Lower lobe of right lung (tissue), 2 donors: ENCODE measurements at places on chromosomes 4 and X. TPM values are rescaled to one million over a fixed set of nuclear protein-coding genes. Genes with fewer than 3 reads are reported as not detected.

- DNase-seq = peak; percentile 41
Observed at GRCh38 chr4:752196-752861, 46.7 kb downstream of the PCGF3 start.

GRCh38 chrX:88378406-88378805, 368.6 kb upstream of the CPXCR1 start:
- DNase-seq = no peak

GRCh38 chr4:138576684-138577083, 334.5 kb upstream of the SLC7A11 start:
- DNase-seq = no peak

GRCh38 chr4:24578364-24578763, 6.0 kb downstream of the DHX15 start:
- DNase-seq = no peak

GRCh38 chr4:113404841-113405240, 355.4 kb downstream of the ANK2 start:
- DNase-seq = no peak

GRCh38 chrX:97882306-97882705, 998.6 kb downstream of the RPA4 start:
- no peak for DNase-seq

DNA sequence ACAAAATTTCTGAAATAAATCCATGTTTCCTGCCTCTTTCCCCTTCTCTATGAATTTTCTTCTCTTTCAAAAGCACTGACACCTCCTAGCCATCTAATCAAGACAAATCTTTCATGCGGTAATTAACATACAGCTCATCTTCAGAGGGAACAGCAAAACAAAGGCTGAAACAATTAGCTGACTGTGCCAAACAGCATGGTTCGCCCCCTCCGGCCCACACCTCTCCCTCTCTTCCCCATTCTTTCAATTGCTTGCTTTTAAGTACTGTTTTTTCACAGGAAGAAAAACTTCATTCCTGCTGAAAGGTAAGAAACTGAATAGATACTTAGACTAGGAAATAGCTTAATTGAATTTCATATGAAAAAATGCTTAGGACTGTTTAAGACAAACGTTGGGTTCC, 291.1 kb upstream of the NOCT start:
- DNase-seq = no peak

GRCh38 chr4:75745161-75745560, 20.8 kb downstream of the USO1 start:
- DNase-seq = no peak

DNA sequence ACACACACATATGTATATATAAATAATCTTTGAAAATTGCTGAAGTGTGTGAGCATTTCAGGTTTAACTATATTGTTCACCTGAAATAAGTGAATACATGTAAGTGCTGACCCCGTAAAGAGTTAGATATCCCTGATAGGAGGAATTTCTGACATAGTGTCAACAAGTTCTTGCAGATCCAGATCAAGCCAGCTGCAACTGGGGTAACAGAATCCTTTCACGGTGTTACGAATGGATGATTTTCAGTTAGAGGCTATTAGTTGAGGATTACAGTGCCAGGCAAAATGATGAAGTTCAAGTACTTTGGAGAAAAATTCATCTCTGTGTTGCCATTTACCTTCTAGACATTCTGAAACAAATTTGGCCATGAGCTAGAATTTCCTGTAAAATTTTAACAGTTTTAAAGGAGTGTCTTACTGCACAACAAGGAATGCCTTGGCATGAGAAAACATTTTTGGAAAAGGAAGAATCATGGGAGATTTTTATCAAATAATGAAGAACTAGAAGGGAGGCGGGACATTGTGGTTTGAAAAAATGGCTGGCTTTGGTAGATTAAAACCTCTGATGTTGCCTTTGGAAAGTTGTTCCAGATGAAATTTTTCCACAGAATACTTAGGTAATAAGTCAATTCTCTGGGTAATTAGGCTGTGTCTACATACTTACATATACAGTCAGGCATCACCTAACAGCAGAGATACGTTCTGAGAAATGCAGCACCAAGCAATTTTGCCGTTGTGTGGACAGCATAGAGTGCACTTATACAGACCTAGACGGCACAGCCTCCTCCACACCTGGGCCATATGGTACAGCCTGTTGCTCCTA, 84.4 kb upstream of the FAT1 start:
- DNase-seq = no peak

Gene ASMT
- not detected for total RNA-seq

Gene NXF2B
- 1.0 TPM for total RNA-seq
